T follicular helper cell (primary cell): ENCODE measurements at places on chromosomes 1 and 21.
A peak's percentile ranks its signal among the peaks of the same experiment; 100 is the strongest.

DNA sequence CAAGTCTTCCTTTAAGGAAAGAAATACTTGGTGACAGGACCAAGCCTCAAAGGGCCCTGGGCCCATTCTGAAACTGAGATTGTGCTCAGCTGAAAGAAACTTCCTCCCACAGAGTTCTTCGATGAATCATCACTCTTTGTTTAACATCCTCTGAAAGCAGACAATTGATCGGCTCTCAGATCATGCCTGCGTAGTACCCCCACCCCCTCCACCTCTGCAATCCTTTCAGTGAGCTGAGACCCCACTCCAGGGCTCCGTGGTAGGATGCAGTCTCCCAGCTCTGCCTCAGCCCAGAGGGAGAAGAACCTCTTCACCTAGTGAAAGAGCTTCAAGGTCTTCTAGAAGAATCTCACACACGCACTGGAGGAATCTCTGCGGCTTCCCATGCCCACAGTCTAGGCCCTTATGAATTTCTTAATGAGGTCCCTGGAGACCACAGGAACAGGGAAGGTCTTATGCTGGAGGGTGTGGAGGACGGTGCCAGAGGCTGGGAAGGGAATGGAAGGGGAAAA, 104.9 kb upstream of the SOD1 start:
- DNase-seq: no peak

GRCh38 chr1:24111996-24112779, at the start of gene MYOM3:
Gene MYOM3 (minus strand): TSS chr1:24112135. CDS start chr1:24108636, 3,499 bp downstream.
- DNase-seq: no peak

- DNase-seq: peak; percentile 84
These were observed 22.6 kb upstream of the RNF187 start for GRCh38 chr1:228464487-228464983.

DNA sequence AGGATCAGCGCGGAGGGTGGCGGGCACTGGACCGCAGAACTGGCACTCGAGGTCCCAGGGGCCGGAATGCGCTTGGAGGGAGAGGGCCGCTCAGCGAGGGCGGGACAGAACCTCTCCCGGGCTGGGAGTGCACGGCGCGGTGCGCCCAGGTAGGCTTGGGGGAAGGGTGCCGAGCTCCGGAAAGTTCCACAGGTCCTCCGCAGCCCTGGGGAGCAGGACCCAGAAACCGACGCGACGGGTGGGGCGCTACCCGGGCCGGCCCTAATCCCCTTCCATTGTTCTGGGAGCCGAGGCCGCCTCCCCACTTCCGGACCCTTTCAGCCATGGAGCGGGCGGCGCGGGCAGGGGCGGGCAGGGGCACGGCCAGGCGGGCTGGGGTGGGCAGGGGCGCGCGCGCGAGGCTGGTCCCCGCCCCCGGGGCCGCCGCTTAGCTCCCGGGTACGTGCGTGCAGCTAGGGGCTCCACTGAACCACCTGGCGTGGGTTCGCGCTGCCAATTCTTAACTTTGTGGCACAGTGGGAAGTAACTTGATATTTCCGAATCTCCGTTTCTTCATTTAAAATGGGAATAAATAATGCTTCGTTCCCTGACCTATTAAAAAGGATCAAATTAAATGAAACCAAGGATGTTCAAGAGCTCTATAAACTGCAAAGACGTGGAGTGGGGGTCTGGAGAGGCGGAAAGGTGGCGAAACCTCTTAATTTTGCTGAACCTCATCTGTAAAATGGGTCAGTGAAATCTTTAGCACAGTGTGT, 20.7 kb downstream of the LGR6 start:
- no peak for DNase-seq

- DNase-seq: peak; percentile 35
These were observed 745 bp downstream of the MAGI3 start for GRCh38 chr1:113390871-113391648.
